Muscle of back (tissue), 13 donors: ENCODE measurements at places on chromosomes 16 and 17. TPM values are rescaled to one million over a fixed set of nuclear protein-coding genes. Genes with fewer than 3 reads are reported as not detected.

DNA sequence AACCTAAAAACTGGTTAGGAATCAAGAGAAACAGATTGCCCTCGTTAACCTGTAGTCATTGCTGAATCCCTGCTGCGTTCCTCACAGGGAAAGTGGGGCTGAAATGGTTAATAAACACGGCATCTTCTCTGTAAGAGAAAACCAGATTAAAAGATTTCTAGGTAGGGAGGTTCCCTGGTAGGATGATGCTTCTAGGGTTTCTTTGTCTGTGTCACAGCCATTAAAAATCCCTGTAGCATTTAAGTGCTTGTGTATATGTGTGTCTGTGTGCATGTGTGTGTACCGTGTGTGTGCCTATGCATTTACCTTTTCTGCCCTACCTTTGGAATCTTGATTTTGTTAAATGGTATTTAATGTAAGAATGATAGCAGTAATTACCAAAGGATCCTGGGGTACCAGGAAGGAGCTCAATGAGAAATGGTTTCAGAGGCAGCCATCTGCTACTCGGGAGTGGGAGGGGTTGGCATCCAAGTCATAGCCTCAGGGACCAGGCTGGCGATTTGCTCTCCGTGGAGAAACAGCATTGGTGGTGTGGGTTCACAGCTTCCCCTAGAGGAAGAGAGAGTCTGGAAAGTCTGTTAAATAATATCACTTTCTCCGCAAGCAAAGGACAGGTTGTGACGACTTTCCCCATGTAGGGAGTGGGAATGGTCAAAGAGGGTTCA is 177.1 kb downstream of the HS3ST4 start:
- no peak for DNase-seq

GRCh38 chr16:56662357-56663354 is 4.9 kb downstream of the MT1F start:
- no peak for DNase-seq

TNFRSF17 gene
- not detected for polyA plus RNA-seq

GRCh38 chr16:51084074-51084928 is 66.8 kb downstream of the SALL1 start:
- no peak for DNase-seq

- no peak for DNase-seq
These were observed 17.1 kb downstream of the C16orf82 start for GRCh38 chr16:27083861-27084261.

DNA sequence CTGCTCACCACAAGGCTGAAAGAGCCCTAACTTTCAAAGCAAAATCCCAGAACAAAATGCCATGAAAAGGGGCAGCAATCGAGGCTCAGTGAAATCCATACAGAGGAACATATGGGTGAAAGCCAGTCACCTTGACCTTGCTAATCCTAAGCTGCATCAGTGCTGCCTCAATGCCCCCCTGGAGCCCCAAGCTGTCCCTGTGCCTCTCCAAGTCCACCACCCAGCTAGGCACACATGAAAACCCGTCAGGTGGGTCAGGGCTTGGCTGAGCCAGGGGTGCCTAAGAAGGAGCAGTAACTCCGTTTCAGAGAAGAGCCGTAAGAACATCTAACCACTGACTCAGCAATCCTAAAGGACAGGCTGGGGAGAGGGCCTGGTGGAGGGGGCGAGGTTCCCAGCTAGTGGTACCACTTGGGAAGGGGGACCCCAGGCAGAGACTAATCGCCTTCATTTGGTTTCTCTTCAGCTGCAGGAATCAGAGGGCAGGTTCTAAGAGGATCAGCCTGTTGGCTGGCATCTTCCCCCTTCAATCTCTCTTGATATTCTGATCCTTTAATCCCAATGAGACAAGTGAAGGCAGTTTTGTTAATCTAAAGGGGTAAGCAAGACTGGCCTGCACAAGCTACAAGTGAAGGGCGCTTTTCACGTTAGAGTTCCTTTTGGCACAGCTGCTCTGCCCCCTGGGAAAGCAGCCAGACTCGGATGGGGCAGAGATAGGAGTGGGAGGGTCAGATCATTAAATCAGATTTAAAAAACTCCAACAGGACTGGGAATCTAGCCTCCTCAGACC is 7.6 kb downstream of the PITPNA start:
- DNase-seq: no peak

SKAP1 gene
- 1.5 TPM for polyA plus RNA-seq

- DNase-seq: no peak
These were observed 22.5 kb upstream of the MYO1D start for GRCh38 chr17:32899236-32900013.

DNA sequence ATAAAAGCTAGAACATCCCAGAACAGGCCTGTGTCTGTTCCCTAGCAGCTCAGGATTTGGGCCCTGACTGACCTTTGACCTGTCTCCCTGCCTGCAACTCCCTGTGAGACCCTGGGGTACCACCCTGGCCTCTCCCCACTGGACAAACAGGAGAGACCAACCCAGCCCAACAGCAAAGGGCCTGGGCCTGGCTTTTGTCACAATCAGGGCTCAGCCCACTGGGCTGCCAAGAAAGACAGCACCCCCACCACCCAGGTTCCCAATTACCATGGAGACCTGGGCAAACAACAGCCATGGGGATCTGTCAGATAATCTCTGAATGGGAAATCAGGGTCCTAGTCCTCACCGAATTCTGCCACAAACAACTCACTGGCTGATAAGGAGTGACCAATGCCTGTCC is 11.1 kb downstream of the PLLP start:
- no peak for DNase-seq

DNA sequence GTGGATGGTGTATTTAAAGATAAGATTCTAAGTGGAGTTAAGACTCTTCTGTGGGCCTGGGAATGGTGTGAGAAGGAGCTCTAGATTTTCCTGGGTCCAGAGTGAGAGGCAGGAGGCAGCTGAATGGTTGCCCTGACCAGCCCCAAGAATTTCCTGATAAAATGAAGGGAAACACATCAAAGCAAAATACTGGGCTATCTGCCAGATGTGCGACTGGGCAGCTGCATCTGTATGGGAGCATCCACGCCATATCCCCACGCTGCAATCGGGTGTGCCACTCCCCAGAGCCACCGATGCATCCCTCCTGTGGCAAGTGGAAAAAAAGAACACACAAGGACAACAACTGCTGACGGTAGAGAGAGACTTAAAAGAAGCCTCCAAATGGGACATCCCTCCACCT is 84.3 kb upstream of the COX10 start:
- no peak for DNase-seq

GRCh38 chr17:17792551-17793377 is 44.0 kb downstream of the SREBF1 start:
- peak; percentile 66 for DNase-seq

DNA sequence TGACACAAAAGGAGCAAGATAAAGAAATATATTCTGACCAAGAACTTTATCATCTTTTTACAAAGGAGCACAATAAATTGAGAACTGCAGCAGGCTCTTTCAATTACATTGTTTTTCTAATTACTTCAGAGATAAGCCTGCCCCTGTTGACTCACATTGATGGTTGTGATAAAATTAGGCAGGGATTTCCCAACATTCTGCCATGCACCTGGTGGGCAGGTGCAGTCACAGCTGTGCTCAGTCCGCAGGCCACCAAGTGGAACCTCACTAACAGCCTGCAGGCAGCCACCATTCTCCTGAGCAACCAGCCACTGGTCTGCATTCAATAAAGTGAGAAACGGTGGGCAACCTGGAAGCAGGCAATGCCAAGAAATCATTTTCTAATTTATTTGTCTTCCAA is 5.1 kb downstream of the FANCA start:
- no peak for DNase-seq

DNA sequence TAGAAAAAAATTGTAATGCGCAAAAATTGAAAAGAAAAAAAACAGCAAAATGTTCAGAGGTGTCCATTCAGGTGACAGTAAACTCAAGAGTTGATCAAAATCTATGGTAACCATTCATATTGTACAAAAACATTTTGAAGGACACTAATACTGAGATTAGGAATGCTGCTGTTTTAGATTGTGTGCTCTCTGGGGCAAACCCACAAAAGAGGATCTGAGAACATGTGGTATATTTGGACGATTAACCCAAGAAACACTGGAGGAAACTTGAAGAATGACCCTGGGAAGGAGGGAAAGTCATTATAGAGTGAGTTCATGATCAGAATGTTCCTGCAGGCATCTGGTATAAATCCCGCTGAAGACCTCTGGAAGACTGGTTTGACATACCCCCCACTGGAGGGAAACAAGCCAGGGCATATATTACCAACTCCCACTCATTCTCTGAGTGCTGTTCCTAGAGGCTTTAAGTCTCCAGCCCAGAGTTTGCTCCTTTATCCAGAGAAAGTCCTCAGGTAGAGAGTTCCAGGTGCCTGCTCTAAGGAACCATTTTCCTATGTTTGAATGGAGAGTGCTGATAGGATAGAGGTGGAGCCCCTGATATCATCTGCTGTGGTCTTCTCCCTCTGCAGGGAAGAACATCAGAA is 1.2 kb downstream of the KRTAP4-2 start:
- no peak for DNase-seq

- no peak for DNase-seq
These were observed 17.2 kb upstream of the ATP2A3 start for GRCh38 chr17:3981455-3981854.

TBX6 gene
- polyA plus RNA-seq: 0.60 TPM

GRCh38 chr17:83057397-83057761 is 22.0 kb upstream of the METRNL start:
- no peak for DNase-seq

DNA sequence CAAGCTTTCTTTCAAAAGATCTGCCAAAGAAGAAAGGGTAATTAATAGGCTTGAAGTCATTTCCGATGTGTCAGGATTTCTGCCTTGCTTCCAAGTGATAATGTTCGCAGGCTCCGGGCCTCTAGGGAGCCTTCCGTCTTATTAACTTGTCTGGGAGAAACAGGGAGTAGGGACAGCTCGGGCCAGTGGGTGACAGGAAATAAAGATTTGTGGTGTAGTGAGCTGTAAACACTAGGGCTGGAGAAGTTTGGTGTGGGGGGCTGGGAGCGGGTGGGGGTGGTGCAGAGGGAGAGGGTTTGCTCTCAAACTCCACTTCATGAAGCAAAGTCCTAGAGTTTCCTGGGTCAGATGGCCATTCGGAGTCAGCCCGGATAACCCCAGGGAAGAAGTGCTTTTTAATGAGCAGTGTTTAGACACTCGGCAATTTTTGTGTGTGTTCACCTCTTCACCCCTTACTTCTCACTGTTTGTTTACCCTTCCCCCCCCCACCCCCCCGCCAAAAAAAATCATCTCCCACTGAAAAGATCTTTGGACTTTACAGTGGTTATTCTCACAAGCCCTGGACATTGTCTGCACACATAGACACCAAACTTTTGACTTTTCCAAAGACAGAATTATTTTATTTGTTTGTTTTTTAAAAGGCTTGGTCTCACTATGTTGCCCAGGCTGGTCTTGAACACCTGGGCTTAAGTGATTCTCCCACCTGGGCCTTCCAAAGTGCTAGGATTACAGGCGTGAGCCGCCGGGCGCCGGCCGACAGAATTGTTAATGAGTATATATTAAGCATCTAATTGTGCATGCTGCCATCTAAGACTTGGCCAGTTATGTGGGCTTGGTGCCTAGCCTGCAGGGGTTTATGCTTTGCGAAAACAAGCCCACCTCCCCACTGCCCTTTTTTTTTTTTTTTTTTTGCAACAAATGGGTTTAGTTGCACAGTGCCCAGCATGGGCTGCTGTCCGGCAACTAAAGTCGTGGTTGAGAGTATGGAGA is 196.4 kb downstream of the CCDC182 start:
- no peak for DNase-seq

SALL1 gene
- 0.11 TPM for polyA plus RNA-seq

MT4 gene
- polyA plus RNA-seq: not detected

- no peak for DNase-seq
These were observed 19.3 kb downstream of the CMTM3 start for GRCh38 chr16:66623755-66624154.

- no peak for DNase-seq
These were observed 3.8 kb downstream of the RAB37 start for GRCh38 chr17:74740641-74741387.

CHST5 gene
- 0.10 TPM for polyA plus RNA-seq

- peak; percentile 27 for DNase-seq
These were observed 102.3 kb downstream of the CYTH1 start for GRCh38 chr17:78679495-78680395.

GRCh38 chr17:81891303-81891552 is 158 bp downstream of the ALYREF start:
- no peak for DNase-seq

GRCh38 chr17:7235693-7236665 is 1.7 kb upstream of the DVL2 start:
- DNase-seq: no peak
